ENCODE measurements at places on chromosomes 7 and 10.

GRCh38 chr7:107387128-107387527 is 82.7 kb upstream of the GPR22 start:
- H3K4me1 ChIP-seq, result peaks cover 5% of the 10 kb centered on the region
- H3K36me3 ChIP-seq, result peaks cover 2% of the 10 kb centered on the region
- H3K27me3 ChIP-seq, result no peaks in the 10 kb centered on the region
- H3K4me3 ChIP-seq, result no peak overlapping the region
- H3K27ac ChIP-seq, result peak overlapping the region; percentile 38

DNA sequence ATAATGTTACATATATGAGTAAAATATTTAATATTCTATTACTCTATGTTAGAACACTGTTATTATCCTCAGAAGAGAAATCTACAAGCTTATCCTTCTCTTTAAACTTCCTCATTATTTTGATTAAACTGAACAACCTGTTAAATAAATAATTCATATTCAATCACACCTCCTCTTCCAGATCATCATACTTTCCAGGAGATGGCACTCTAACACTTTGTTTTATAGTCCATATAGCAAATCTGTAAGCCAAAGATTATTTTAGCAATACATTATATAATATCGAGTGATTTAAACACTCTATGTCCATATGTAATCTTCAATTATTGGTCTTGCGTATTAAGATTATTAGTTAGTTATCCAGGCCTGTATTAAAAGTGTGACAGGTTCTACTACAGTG is 694.1 kb downstream of the ANKRD7 start:
- H3K4me1 ChIP-seq, result no peaks in the 10 kb centered on the region
- no peak overlapping the region for H3K4me3 ChIP-seq
- DNase-seq, result no peak

- no peak for DNase-seq
- H3K4me3 ChIP-seq, result no peak overlapping the region
- H3K36me3 ChIP-seq, result no peaks in the 10 kb centered on the region
- H3K4me1 ChIP-seq, result no peaks in the 10 kb centered on the region
Observed at GRCh38 chr10:48508791-48509772, 95.8 kb downstream of the ARHGAP22 start.

DNA sequence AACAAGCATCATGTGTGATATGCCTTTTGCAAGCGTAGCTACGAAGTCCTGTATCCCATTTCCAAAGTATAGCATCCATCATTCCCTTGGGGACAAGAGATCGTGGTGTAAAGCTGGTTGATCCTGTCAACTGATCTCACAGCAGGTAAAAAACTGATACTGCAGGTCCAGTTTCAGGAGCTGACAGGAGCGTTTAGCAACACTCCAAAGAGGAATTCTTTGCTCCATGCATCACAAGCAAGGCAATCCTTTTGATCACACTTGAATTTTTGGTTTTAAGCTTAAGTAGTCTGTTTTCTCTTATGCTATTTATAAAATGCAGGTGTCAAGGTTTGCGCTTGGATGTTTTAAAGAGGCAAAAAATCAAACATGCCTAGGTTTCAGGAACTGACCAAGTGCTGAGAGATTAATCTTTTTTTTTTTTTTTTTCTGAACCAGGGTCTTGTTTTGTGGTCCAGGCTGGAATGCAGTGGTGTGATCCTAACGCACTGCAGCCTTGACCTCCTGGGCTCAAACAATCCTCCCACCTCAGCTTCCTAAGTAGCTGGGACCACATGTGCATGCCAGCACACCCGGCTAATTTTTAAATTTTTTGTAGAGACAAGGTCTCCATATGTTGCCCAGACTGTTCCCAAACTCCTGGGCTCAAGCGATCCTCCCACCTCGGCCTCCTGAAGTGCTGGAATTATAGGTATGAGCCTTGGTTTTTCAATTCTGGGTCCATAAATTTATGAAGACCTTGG is 1.8 kb upstream of the ZDHHC4 start:
- H3K36me3 ChIP-seq, result peaks cover 11% of the 10 kb centered on the region
- no peak overlapping the region for H3K27ac ChIP-seq
- peaks cover 15% of the 10 kb centered on the region for H3K4me1 ChIP-seq

DNA sequence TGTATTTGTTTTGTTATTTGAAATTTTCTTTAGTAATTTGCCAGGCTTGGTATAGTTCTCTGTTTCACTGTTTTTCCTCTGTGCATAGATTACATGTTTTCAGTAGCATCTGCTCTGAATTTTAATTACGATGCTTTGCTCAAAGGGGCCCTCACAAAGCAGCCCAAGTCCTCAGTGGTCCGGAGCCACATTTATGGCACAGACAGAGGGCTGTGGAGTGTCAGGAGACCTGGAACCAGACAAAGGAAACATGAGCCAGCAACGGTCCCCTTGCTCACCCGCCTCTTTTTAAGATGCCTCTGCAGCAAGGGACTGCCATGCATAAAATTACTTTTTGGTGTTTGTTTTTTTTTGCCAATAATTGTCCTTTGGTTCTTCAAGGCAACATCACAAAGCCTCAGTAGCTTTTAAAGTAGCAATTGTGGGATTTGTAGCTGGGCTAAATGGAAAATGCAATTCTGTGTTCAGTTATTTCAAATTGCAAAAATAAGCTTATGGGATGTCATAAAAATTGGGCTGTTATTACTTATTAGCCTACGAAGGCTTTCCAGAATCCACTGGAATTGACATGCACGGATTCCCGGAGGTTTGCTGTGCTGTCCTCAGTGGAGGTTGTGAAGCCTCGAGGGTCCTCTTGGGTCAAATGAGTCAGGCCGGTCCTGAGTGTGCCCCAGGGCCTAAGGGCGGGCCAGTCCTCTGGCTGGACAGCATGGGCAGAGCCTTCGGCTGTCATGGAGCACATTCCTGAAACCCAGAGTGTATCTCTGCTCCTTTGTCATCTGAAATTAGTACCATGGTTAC is 422.8 kb downstream of the GLRX3 start:
- no peak overlapping the region for H3K4me3 ChIP-seq
- H3K27me3 ChIP-seq, result no peaks in the 10 kb centered on the region
- peaks cover 1% of the 10 kb centered on the region for H3K36me3 ChIP-seq

DNA sequence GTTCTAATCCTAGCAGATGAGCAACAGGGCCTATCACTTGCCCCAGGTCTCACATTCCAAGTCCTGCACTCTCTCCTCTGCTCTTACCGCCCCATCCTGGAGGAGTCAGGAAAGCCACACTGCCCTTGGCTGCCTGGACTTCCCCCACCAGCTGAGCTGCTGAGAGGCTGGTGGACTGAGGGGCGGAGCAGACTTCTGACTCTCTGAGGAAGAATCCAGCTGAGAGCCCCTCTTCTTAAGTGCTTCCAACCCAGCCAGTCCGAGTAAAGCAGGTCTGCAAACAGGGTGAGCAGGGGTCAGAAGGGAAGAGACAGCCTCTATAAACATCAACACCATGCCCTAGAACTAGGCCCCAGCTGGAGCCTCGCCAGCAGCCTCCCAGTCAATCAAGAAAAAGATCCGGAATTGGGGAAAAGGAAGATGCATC is 92.4 kb upstream of the TMEM72 start:
- no peak overlapping the region for H3K27ac ChIP-seq
- H3K27me3 ChIP-seq, result peaks cover 45% of the 10 kb centered on the region
- no peak for DNase-seq
- peaks cover 1% of the 10 kb centered on the region for H3K36me3 ChIP-seq
- H3K4me1 ChIP-seq, result no peaks in the 10 kb centered on the region

DNA sequence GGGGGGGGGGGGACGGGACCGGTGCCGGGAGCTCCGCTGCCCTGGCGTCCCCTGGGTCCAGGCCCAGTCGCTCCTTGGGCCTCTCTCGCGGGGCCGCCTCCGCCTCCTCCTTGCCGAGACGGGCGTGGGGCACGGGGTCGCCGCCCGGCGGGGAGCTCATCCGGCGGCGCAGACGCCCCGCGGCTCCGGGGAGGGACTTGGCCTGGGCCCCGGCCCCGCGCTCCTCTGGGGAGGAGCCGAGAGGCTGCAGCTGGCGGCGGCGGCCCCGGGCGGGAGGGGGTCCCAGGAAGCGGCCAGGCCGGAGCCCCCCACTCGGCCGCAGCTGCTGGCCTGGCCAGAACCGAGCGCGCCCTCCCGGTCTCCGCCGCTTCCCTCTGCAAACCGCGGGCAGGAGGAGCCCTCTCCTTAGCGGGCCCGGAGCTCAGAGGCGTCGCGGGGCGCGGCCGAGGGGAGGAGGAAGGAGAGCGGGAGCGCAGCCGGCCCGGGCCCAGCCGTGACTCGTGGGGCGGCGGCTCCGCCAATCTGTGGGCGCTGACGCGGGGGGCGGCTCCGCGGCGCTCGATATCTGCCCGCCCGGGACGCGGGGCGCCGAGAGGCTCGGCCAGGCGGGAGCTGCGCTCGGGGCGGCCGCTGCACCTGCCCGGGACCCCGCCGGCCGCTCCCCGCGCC is at the start of gene FAM20C:
Gene FAM20C (plus strand): TSS at position 591 of the 669 bp plus-strand sequence. CDS start 629 bp downstream, outside the sequence.
- H3K27ac ChIP-seq, result no peak within 1 kb of the TSS
- no peaks in the 10 kb centered on the region for H3K4me1 ChIP-seq

DNA sequence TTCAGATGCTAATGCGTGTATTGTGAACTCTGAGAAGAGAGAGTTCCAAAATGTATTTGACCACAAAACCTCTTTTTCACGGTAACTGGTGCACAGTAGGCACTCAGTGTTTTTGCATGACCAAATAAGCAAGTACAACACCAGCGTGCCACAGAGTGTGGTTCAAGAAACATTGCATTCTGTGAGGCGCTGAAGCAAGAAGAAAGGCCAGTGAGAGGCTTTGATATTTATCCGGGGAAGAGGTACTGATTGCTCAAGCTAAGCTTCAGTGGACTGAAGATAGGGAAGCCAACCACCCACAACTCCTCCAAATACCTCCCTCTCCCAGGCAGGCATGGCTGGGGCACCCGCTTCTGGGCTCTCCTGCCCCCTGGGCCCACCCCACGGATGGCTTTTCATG is 611.2 kb downstream of the SDK1 start:
- no peak for DNase-seq
- H3K36me3 ChIP-seq, result no peaks in the 10 kb centered on the region
- no peak overlapping the region for H3K4me3 ChIP-seq
- H3K27me3 ChIP-seq, result peaks cover 51% of the 10 kb centered on the region

DNA sequence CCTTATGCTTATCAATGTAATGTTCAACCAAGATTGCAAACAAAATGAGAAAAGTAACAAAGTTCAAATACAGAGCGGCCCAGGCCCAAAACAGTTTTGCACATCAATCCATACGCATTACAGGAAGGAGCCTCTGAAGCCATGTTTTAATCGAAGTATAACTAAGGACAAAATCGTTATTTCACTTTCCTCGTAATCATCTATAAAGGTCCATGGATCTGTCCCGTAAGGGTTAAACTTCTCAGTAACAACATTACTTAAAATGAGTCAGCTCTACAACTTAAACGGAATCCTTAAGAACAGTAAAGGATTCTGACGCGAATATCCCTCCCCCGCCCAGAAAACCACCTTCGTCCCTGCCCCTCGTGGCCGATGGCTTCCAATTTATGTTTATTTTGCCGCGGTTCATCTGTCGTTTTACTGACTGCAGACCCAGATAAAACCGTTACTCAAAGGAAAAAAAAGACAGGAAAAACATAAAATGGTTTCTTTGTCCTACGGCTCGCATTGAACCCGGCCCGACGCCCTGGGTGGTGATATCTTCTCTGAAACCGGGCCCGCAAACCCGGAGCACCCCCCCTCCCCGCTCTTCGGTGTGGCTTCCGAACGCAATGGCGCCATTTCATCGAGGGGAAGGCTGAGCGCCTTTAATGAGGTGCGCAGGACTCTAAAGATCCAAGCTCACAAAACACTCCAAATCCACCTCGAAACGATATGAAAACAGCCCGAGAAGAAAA is 1.1 kb downstream of the HNRNPA2B1 start:
- peaks cover 77% of the 10 kb centered on the region for H3K36me3 ChIP-seq
- H3K27me3 ChIP-seq, result no peaks in the 10 kb centered on the region
- DNase-seq, result no peak
- H3K27ac ChIP-seq, result peak overlapping the region; percentile 100
- H3K4me3 ChIP-seq, result peak overlapping the region; percentile 100

- H3K4me3 ChIP-seq, result no peak overlapping the region
- peaks cover 61% of the 10 kb centered on the region for H3K4me1 ChIP-seq
- H3K27ac ChIP-seq, result no peak overlapping the region
- no peaks in the 10 kb centered on the region for H3K27me3 ChIP-seq
- DNase-seq, result no peak
Observed at GRCh38 chr10:48336978-48337599, 30.6 kb downstream of the MAPK8 start.

GRCh38 chr7:76426246-76426645 is 1.5 kb downstream of the ZP3 start:
- no peak for DNase-seq
- peaks cover 6% of the 10 kb centered on the region for H3K36me3 ChIP-seq
- H3K4me1 ChIP-seq, result peaks cover 19% of the 10 kb centered on the region
- H3K27me3 ChIP-seq, result peaks cover 14% of the 10 kb centered on the region
- no peak overlapping the region for H3K27ac ChIP-seq

- no peak for DNase-seq
- H3K4me3 ChIP-seq, result no peak overlapping the region
- H3K36me3 ChIP-seq, result peaks cover 3% of the 10 kb centered on the region
Observed at GRCh38 chr10:48453451-48454301, 147.2 kb downstream of the MAPK8 start.

GRCh38 chr10:130171196-130171595 is 35.0 kb downstream of the GLRX3 start:
- H3K36me3 ChIP-seq, result peaks cover 22% of the 10 kb centered on the region
- H3K4me1 ChIP-seq, result peaks cover 25% of the 10 kb centered on the region
- H3K4me3 ChIP-seq, result peak overlapping the region; percentile 2
- no peaks in the 10 kb centered on the region for H3K27me3 ChIP-seq

DNA sequence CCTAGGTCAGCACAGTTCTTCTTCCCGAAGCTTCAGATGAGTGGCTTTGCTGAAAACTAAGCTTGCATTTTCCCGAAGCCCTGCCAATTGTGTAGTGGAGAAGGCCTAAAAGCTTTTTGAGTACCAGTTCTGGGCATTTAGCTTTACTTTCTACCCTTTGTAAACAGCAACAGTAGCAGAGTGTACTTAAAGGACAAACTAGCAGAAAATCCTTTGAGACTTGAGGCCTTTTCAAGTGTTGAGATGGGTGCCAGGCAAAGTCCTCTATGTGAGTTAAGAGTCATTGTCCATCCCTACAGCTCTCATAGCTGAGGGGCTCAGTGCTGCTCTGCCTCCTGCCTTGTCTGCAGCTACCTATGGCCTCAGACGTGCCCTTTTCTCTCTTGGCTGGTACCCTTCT is 368.2 kb downstream of the CCSER2 start:
- no peak overlapping the region for H3K27ac ChIP-seq
- H3K27me3 ChIP-seq, result peaks cover 21% of the 10 kb centered on the region
- no peak overlapping the region for H3K4me3 ChIP-seq
- peaks cover 1% of the 10 kb centered on the region for H3K36me3 ChIP-seq
- no peaks in the 10 kb centered on the region for H3K4me1 ChIP-seq
- no peak for DNase-seq

- no peaks in the 10 kb centered on the region for H3K4me1 ChIP-seq
- H3K36me3 ChIP-seq, result no peaks in the 10 kb centered on the region
- no peak for DNase-seq
- no peak overlapping the region for H3K4me3 ChIP-seq
- no peaks in the 10 kb centered on the region for H3K27me3 ChIP-seq
- no peak overlapping the region for H3K27ac ChIP-seq
Observed at GRCh38 chr7:123355576-123356190, 155.9 kb upstream of the SLC13A1 start.
